GM06990 (cell line): ENCODE measurements at places on chromosomes 2 and 18.

DNA sequence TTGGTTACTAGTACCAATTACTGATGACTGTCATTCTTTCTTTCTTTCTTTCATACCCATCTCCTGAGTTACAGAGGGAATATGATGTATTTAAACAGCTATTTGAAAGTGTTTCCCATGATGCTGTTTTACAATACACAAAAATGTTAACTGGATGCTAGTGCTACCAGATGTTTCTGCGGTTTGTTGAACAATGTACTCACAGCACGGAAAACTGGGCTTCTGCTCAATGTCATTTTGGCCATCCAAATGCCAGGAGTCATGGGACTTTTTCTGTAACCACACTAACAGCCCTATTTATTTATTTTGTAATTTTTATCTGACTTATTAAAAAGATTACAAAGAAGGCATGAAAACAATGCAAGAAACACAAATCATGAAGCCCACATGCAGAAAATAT is 313.8 kb downstream of the RIT2 start:
- no peak for DNase-seq

- DNase-seq: no peak
Measured at GRCh38 chr2:195651046-195651445, 6.0 kb upstream of the SLC39A10 start.

GRCh38 chr2:195672674-195673073 is 15.6 kb downstream of the SLC39A10 start:
- no peak for DNase-seq

DNA sequence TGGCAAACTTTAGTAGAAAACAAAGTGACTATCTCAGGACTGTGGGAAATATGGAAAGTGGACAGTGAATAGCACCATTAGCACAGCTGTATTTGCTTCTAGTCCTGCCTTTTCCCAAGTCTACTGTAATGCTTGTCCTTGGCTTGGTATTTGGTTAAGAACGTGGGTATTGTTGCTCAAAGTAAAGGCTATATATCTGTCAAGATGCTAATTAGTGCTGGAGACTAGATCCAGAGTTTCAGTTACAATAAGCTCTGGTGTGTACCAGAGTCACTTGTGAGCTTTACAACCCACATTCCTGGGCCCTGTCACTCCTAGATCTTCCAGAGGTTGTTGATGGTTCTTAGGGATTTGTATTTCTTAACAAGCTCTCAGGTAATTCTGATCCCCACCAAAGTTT is 313.6 kb downstream of the SLC8A1 start:
- no peak for DNase-seq

- DNase-seq: peak; percentile 24
Measured at GRCh38 chr2:197633109-197633657, 42.2 kb downstream of the RFTN2 start.

GRCh38 chr2:112995346-112995920 is 9.8 kb upstream of the IL36A start:
- no peak for DNase-seq

DNA sequence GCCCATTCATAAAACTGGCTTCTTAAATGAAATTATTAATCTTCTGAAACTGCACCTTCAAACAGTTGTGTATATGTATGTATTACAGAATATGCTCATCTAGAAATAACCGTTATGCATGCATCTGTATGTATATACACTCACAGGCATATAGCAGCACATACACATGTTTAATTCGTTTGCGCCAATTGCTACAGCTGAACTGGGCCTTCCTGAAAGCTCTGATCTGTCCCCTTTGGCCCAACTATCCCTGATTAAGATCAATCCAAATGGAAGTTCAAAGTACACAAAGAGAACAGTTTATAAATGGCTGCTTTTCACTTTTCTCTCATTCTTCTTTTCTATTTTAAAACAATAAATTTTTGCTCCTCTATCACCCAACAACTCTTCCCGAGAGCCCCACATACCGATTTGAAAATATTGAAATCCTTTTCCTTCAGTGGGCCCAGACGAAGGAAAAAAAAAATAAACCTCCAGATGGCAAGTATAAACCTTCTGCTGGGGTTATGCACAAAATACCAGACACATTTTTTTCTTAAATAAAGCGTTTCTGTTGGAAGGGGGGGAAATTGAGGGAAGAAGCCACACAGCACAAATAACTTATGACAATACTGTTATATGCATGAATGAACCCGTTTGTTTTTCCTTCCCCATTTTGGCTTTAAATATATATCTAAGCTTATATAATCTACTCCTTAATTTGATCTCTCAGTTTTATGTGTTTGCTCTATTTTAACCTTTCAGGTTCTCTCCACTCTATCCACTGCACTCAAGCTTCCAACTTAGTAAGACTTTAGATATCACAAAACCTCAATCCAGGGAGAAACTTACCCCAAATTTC is 267.3 kb downstream of the TCF4 start:
- no peak for DNase-seq

GRCh38 chr2:96931466-96931865 is 54.9 kb downstream of the FAM178B start:
- DNase-seq: no peak

- DNase-seq: no peak
Measured at GRCh38 chr2:81545626-81546025, 1241.1 kb upstream of the LRRTM1 start.

GRCh38 chr18:3836483-3837335 is 386.7 kb downstream of the TGIF1 start:
- no peak for DNase-seq

DNA sequence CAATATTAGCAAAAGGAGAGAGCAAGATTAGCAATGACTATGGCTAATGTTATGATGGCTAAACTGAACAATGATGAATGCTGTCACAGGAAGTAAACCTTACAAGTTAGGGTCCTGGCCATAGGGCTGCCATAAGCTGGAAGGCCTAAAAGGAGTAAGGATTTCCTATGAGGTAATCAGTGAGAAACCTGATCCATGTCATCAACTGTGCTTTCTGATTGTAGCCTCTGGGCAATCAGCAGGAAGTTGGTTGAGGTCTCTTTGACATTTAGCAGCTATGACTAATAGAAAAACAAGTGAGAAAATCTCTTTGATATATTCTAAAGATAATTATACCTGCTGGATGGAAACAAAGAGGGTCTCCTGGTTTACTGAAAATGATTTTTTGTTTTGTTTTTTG is 193.0 kb downstream of the RAB3GAP1 start:
- no peak for DNase-seq

GRCh38 chr2:207748993-207749392 is 20.7 kb downstream of the FZD5 start:
- no peak for DNase-seq

DNA sequence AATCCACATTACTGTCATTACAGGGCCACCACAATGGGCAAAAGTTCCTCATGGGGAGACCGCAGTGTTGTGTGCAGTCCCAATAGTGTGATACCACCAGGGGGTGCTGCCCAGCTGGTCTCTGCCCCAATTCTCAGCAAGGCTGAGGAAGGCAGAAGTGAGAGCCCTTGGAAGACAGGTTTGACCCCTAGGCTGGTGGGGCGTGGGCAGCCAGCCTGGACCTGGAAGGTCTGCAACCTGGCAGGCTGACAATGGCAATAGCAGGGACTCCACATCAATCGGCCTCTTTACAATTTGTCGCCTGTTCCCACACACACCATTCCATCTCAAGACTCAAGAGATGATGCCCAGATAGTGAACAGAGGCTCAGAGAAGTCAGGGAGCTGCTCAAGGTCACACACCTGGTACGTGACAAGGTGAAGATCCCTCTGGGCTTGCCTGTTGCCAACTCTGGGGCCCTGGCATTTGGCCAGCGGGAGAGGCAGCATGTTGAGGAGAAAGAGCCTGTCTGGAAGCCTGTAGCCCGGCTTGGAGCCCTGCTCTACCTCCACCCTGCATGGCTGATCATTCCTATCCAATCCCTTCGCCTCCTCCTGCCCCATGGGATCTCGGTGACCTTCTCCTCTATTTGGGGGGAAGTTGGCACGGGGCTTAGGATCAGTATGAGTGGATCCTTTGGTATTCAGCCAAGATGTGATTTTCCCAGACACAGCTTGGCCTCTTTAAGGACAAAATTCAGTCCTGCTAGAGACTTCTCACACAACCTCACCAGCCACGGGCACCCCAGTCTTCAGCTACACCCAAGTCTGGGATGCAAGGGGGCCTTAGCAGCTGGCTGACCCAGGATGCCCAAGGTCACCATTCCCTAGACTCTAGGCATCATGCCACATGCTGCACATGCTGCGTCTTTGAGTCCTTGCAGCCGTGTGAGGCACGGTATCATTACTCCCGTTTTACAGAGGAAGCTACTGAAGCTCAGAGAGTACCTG is 2.9 kb upstream of the ATOH8 start:
- DNase-seq: no peak

- no peak for DNase-seq
Measured at GRCh38 chr2:237259201-237259600, 154.8 kb downstream of the COL6A3 start.

GRCh38 chr2:30034052-30034775 is 112.6 kb upstream of the YPEL5 start:
- DNase-seq: no peak

- no peak for DNase-seq
Measured at GRCh38 chr2:37364351-37364750, 19.9 kb downstream of the QPCT start.

GRCh38 chr2:134258684-134259388 is 5.0 kb downstream of the MGAT5 start:
- no peak for DNase-seq

DNA sequence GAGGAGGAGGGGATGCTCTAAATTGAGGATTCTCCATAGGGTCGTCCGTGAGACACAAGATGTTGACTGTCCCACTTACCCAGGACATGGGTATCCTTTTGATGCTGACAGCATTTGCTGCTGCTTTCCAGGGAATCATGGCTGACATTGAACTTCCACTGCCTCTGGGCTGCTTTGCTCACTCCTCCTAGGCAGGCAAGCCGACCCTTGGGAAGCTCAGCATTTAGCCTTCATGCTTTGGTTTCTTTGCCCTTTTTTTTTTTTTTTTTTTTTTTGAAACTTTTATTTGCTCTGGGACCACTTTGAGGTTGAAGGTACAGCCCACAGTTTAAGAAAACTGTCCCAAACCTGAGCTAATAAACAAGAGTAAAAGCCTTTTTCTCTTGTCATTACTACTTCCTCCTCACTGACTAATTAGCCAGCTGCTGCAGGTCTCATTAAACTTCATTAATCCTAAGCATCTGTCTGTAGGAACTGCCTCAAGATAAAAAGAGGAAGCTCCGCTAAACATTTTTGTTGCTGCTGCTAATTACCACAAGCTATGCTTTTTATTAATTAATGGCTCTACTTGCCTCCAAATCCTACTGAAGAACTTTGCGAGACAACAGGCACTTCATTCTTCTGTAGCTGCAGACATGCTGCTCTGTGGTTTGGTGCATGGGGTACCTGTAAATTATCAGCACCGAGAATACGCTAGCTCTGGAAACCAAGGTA is 125.4 kb downstream of the SPTBN1 start:
- peak; percentile 65 for DNase-seq

GRCh38 chr2:101688261-101688660 is 9.2 kb upstream of the MAP4K4 start:
- no peak for DNase-seq

DNA sequence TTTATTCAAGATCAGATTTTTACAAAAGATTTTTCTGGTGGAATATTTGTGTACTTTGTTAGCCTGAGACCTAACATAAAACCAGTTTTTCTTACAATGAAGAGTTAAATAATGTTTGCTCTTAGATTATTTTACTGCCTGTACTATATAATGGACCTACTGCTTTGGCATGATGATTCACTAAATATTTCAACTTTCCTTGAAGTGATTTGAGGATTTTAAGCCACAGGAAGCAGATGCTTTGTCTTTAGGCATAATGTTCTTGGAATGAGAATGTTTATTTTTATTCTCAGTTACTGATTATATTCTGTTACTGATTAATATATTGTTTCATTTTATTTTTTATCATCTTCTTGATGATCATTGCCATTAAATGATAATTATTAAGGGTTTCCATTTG is 175.3 kb upstream of the LRP1B start:
- no peak for DNase-seq

- DNase-seq: no peak
Measured at GRCh38 chr18:10401930-10402329, 52.5 kb upstream of the APCDD1 start.

- no peak for DNase-seq
Measured at GRCh38 chr18:37266290-37266689, 299.3 kb downstream of the CELF4 start.

DNA sequence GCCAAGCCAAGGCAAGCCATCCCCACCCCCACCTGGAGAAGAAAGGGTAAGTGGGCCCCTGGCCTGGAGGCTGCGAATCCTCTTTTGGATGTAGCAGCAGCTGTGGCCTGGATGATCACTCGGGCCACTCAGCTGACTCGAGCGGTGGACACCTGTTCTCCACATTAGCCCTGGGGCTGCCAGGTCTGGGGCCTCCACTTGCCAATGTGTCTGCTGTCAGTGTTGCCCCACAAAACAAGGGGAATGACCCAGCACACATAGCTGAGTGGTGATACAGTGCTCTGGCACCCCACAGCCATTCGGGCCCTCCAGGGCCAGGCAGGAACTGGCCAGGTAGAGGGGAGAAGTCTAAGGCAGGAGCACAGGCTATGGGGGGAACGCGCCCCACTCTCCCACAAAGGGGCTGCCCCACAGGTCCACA is 2.6 kb downstream of the STK25 start:
- no peak for DNase-seq

DNA sequence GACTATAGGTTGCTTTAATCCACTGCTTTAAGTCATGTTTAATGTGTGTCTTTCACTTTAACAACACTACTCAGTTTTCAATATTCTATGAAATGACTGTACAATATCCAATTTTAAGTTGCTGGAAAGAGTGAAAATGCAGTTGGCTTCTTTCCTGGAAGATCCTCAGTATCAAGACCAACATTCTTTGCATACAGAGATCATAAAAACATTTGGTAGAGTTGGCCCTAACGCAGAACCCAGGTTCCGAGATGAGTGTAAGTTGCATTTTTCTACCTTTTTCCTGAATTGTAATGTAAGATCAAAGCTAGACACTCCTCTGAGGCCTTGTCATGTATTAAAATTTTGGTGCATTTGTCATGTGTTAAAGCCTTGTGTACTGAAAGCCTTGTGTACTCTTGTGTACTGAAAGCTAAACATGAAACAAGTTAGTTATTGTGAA is 42.9 kb upstream of the TNFRSF11A start:
- DNase-seq: no peak

GRCh38 chr2:51220606-51221005 is 188.7 kb upstream of the NRXN1 start:
- DNase-seq: no peak

- DNase-seq: no peak
Measured at GRCh38 chr2:227881866-227882517, 10.6 kb downstream of the DAW1 start.

DNA sequence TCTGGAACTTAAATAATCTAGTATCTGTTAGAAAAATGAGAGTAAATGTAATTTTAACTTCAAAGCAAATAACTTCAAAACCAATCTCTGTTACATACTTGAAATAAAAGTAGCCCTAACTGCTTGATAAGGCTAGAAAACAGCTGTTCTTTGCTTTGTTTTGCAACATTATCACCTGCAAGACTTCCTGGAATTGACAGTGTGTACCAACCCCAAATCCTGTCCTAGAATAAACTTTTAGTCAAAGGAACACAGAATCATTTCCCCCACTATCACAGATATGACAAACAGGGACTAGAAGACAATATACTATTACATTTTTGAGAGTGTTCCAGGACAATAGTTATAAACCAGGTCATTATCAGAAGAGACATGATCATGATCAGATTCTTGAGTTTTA is 105.3 kb upstream of the PGAP1 start:
- DNase-seq: no peak
